Left hindlimb (tissue), 1 donor: ENCODE measurements at places on chromosomes 4 and X.

GRCh38 chr4:122967231-122967630 lies 44.8 kb upstream of the NUDT6 start:
- no peak for DNase-seq

DNA sequence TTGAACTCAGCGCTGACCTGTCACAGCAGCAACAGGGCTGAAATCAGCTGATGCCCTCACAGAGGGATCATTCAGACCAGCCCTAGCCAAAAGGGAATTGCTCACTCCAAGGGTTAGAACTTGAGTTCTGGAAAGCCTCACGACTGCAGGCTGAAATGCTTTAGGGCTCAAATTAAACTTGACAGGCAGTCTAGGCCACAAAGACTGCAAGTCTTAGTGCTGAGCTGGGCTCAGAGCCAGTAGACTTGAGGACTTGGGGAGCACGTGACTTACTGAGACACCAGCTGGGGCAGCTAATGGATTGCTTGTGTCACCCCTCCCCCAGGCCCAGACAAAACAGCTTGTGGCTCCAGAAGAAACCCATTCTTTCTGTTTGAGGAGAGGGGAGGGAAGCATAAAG lies 119.0 kb upstream of the SLC6A14 start:
- peak; percentile 26 for DNase-seq

DNA sequence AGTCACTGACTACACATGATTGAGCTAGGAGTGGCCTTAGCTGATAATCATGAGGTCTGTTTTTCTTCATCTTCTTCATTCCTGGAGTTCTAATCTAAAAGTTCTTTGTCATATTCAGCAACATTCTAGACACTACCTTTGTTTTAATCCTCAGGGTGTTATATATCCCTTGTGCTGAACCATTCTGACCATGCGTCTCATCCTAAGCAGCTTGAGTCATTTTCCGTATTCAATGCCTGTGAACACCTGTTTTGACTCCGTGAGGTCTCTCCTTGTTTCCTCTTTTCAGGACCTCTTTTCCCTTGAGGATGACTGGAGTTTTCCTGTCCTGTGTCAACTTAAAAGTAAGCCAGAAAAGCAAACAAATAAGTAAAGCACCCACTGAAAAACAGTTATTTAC lies 597.9 kb downstream of the GBA3 start:
- DNase-seq, result no peak

GRCh38 chr4:55078987-55079386 lies 46.4 kb downstream of the KDR start:
- peak; percentile 60 for DNase-seq

DNA sequence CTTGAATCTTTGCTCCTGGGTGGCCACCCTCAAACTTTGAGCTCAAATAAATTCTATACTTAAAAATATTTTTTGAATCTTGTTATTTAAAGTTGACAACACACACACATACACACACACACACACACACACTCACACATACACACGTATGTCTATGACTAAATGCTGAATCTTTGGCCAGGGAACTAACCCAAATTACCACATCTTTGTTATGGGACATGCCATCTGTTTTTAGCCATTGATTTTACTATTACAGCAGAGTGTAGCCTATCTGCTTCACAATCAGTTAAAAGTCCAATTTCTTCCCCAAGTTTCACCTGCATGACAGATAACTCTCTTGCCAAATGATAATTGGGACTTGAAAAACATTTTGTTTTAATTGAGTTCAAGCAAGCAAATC lies 45.0 kb upstream of the USP46 start:
- no peak for DNase-seq

GRCh38 chr4:48967101-48967500 lies 19.0 kb upstream of the CWH43 start:
- DNase-seq, result no peak

- no peak for DNase-seq
Observed at GRCh38 chrX:154063234-154063633, 34.3 kb downstream of the MECP2 start.

- DNase-seq, result no peak
Observed at GRCh38 chr4:14827111-14827510, 175.2 kb upstream of the CPEB2 start.

GRCh38 chrX:72143609-72143907 lies 11.8 kb upstream of the RTL5 start:
- DNase-seq, result no peak

- DNase-seq, result no peak
Observed at GRCh38 chr4:160265836-160266235, 1163.0 kb downstream of the RAPGEF2 start.

DNA sequence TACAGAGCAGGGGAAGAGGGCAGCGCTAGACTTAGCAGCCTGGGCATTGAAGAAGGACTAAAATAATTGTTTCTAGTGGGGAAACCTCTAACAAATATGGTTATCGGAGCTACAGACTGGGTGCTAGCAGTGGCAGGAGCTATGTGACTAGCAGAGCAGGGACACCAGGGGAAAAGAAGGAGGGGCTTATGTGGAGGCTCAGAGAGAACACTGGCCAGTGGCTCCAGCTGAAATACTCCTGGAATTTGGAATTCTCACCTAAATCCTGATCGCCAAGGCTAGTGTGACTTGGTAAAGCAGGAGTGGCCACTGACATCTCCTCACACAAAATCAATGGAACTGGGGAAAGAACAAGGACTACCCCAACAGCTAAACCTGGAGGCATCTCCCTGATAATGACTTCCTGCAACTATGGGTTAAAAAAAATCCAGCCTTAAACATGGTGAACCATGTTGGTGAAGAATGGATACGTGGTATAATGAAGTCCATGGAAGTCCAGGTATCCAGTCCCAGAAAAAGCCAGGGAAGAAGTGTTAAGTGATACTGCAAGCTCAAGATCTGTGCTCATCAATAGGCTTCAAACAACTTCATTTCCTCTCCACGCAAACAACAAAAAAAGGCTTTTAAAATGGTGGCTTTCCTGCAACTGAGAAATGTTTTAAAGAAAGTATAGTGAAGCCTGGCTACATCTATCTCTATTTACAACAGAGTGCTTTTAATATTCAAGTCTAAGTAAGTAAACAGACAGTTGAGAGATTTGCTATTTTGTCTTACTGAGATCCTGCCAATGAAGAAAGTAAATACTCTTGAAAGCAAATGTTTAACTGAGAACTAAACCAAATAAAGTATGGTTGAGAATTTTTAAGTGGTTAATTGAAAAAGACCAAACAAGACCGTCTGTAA lies 1.8 kb downstream of the TAPT1 start:
- no peak for DNase-seq

DNA sequence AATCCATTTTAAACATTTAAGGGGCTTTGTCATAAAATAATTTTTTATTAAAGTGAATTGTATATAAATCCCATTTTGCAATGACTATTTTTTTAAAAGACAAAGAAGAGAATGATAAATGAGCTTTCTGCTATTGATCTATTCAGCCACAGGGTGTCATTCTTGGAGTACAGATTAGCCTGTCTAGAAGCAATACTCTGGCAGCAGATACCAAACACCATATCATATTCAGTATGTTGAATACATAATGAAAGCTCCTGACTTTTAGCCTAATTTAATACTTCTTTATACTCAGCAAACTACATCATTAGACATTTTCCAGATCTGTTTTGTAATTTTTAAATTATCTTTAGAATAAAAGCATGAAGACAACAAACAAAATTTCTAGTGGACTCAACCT lies 496.3 kb downstream of the PDGFC start:
- DNase-seq, result no peak

DNA sequence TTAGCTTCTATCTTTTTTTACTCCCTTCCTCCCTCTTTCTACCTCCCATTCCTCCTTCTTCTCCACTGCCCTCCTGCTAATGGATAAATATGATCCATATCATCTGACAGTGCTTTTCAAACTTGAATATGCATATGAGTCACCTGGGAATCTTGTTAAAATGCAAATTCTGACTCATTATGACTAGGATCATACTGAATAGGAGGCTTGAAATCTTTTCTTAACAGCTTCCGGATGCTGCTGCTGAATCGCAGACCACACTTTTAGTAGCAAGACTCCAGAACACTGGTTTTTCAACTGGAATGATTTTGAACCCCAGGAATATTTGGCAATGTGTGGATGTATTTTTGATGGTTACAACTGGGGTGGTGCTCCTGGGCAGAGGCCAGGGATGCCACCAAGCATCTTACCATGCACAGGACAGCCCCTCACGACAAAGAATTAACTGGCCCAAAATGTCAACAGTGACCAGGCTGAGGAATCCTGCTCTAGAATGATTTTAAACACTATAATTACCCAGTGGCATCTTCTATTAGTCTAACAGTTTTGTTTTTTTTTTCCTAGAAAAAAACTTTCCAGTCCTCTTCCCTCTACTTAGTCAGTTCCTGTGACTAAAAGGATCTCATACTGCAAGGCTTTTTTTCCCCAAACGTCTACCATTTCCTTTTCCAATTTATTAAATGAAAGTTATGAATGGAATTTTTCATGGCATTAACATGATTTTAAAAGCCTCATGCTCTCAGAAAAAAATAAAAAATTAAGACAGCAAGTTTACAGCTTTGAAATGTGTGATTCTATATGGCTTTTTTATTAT lies 10.6 kb upstream of the PYURF start:
- no peak for DNase-seq
